ENCODE measurements at places on chromosomes 6 and 20.

- DNase-seq: no peak
These were observed 16.0 kb downstream of the UQCC1 start for GRCh38 chr20:35395728-35396127.

- DNase-seq: no peak
These were observed 238.1 kb upstream of the TAB2 start for GRCh38 chr6:149079456-149079855.

DNA sequence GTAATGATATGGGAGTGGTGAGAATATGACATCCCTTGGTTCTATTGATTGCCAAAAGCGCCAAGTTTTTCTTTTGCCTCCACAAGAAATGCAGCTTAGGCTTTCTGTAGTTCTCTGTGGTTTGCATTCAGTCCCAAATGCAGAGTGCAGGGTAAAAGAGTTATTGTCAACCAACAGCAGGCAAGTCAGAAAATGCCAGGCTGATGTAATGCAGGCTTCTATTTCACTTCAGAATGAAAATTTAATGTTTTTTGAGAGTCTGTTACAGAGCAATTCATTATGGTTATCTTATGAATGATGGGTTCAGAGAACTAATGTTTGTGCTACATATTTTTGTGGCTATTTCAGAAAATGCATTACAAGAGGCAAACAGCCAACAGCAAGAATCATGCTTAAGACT lies 293.5 kb downstream of the CENPW start:
- DNase-seq: no peak

DNA sequence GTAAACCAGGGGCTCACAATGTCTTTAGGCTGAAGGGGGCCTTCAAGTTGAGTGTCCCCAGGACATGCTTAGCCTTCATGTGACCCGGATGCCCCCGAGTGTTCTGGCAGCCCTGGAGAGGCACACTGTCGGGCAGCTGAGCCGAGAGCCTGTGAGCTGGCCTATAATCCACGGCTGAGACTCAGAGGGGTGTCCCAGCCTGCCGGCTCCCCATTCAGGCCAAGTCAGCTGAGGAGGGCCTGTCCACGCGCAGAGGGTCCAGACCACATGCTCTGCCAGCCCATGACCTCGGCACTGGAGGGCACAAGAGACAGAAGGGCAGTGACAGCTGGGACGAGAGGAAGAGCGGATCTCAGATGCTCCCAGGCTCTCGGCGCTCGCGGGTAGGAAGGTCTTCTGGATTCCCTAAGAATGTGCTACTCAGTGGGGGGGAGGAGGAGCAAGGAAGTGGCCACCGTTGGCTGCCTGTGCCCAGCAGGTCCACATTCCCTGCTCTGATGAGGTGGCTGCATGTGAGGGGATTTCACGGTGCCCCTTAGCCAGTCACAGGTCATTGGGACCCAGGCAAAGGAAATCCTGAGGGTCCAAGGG lies 224.7 kb downstream of the NRN1 start:
- DNase-seq: no peak

DNA sequence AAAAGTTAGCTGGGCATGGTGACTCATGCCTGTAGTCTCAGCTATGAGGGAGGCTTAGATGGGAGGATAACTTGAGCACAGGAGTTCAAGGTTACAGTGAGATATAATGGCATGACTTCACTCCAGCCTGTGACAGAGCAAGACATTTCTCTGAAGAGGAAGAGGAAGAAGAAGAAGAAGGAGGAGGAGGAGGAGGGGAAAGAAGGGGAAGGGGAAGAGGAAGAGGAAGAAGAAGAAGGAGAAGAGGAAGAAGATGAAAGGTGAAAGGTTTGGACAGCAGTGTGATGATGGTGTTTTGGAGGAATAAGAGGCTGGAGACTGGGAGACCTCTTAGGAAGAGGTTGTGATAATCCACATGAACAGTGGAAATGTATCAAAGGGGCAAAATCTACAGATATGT lies 410.7 kb upstream of the JAG1 start:
- no peak for DNase-seq

DNA sequence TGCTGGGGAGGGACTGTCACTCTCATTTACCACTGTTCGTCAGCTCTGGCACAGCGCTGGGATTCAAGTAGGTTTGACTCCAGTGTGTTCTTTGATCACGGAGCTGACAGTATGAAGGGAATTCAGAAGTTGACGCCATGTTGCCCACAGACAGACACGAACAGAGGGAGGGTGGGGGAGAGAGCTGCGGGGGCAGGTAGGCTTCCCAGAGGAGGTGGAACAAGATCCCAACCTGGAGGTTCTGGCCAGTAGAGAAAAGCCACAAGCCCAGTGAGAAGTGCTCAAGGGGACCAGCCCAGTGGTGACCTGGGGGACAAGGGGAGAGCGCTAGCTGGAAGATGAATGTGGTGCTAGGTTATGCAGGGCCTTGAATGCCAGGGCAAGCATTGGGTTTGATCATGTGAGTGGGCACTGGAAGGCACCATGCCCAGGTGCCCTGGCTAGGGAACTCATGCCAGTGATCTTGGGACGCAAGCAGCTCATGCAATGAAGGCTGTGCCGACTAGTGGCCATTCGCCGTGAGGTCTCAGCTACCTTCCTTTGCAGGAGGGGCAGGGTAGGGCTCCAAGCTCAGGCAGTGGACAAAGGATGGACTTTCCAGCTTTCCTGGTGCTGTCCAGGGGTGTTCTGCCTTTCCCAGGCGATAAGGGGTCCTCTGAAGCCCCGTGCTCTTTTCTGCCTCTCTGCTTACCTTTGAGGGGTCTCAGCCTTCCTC lies 50.4 kb upstream of the APCDD1L start:
- no peak for DNase-seq

DNA sequence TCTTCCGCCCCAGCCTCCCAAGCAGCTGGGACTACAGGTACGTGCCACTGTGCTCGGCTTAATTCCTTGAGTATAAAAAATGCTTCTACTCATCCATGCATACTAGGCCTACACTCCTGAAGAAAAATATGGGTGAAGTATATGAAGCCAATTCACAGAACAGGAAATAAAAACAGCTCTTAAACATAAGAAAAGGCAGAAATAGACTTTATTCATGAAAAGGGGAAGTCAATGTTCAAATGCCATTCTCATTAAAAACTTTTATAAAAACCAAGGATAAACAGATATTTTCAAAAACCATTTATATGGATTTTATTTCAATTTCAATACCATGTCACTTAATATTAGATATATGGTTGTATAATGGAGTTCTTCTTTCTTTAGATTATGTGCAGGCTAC lies 18.3 kb downstream of the SERPINB9 start:
- no peak for DNase-seq

- DNase-seq: no peak
These were observed 85.1 kb downstream of the PHF20 start for GRCh38 chr20:35856866-35857265.

DNA sequence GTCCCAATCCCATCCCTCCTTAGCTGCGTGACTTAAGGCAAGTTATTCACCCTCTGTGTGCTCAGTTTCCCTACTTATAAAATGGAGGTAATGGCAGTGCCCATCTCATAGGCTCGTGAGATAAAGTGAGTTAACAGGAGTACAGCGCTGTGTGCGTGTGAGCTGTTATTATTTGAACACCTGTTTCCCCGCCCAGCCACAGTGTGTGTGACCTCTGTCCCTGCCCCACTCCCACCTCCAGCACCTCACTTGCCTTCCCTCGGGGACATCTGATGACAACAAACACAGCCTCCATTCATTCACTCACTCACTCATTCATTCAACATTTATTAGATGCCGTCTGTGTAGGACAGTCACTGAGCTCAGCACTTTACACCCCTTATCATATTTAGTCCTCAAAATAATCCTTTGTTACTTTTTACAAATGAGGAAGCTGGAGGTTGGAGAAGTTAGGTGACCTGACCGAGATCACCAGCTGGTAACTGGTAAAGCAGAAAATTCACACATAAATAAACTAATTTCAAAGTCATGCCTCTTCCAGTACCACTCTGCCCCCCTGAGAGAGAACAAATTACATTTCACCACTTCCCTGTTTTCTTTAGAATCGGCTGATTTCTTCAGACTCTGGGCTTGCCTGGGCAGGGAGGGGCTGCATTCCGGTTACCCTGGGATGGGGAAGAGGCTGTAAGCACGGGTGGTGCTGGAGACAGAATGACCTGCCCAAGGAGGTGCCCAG lies 58.6 kb downstream of the CPNE5 start:
- DNase-seq: no peak

DNA sequence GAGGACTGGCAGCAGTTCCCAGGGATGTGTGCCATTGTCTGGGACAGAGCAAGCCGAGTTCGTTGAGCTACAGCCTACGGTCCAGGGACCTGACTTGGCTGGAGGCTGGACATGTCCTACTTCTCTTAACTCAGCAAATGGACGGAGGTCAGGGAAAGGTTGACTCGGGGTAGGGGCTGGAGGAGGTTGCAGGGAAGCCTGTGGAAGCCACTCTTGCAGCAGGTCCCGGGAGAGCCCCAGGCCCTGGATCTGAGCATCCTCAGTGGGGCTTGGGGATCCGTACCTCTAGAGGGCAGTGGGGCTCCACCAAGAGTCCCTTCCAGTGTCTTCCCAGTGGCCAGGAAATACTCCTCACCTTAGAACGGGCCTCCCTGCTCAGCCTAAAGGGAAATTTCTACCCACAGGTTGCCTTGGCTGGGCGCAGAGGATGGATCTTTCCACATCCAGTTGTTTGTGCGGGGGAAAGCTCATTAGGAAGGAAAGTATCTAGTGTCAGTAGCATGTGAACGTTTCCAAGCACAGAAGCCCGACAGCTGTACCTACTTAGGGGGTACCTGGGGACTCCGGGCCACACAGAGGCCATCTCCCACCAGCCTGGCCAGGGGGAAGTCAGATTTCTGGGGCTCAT lies 170.2 kb downstream of the NFATC2 start:
- peak; percentile 26 for DNase-seq

DNA sequence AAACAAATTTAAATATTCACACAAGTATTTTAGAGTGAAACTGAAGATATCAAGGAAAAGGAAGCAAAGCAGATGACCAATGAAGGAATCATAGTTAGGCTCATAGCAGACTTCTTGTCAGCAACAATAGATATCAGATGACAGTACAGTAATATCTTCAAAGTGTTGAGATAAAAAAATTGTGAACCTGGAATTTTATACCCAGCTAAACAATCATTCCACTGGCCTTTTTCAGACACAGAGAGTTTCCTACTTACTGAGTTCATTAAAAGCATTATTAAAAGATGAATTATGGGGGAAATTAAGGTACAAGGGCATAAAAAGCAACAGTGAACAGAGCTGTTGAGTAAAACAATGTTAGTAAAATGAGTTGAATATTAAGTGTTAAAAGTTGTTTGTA lies 254.6 kb downstream of the UST start:
- no peak for DNase-seq

DNA sequence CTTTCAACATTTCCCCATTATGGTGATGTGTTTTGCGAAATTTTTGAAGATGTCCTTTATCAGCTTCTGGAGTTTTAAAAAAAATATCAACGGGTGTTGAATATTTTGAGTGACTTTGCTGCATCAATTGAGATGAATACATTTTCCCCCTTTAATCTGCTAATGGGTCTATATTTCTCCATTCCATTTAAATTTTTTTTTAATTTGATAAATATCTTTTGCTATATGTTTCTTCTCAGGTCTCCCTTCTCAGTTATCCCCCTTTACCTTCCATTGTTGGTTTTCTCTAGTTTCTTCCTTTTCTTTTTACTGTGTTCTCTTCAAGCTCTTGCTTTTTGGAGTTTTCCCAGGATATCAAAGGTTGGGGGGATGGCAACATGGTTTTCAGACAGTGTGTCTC lies 1.4 kb upstream of the KIFC1 start:
- DNase-seq: no peak

DNA sequence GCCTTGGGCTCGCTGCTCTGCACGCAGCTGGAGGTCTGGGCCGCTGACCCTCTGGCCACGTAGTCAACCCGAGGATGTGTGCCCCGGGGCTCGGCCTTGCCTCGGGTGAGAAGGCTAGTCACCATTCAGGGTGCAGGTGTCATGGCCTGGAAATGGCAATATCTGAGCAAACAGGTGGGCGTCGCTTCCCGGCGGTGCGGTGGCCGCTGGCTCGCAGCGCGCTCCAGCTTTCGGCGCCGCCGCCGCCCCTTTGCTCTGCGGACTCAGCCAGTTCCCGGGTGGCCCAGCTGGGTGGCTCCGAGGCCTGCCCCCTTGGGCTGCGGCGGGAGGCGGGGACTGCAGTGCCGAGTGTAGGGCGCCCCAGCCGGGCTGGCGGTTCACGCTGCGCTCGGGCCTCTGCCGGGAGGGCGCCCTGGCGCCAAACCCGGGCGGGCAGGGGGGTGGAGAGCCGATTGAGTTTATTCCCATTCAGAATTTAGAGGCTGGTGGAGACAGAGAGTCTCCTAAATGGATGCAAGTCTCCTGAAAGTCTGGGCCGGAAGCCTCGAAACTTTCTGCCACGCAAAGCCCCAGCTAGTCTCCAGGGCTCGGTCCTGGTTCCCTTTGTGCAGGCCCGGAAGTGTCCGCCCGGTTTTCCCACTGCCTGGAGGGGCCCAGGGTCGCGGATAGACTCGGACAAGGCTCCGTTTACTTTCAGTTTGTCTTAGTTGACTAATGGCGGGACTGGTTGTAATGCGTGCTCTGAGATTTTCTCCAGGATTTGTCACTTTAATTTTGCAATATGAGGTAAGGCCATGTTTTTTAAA lies 11.3 kb upstream of the TFAP2A start:
- no peak for DNase-seq

- DNase-seq: no peak
These were observed 1.2 kb downstream of the ANGPT4 start for GRCh38 chr20:914727-915498.
